ENCODE measurements at places on chromosomes 7 and 10. TPM values are rescaled to one million over a fixed set of nuclear protein-coding genes. Genes with fewer than 3 reads are reported as not detected.

DNA sequence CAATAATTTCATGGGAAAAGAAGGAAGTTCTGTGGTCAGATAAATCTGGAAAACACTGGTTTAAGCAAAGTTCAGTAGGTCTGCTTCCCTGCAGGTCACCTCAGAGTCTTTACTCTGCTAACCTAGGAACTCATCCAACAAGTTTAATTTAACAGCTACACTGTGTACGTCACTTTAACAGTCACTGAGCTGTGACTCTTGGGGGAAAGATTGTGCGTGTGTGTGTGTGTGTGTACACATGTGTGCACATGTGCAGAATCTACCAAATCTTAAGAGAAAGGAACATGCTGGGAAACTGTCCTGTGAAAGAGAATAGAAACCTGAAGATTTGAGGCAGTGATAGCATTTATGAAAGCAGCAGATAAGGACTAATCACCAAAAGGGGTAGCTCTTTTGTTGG, 62.6 kb downstream of the IKZF1 start:
- DNase-seq: no peak

GRCh38 chr7:37297546-37297945, 151.1 kb downstream of the ELMO1 start:
- no peak for DNase-seq

FOXI2 gene
- total RNA-seq: not detected

- DNase-seq: no peak
Measured at GRCh38 chr10:101940916-101941315, 97.3 kb upstream of the KCNIP2 start.

All from left ventricle myocardium superior (tissue), 1 donor.